ENCODE measurements at places on chromosomes 7 and 10.

GRCh38 chr10:119665901-119666708 lies 14.9 kb downstream of the BAG3 start:
- no peak for DNase-seq

- DNase-seq: no peak
Observed at GRCh38 chr10:14843327-14843988, 5.4 kb downstream of the HSPA14 start.

GRCh38 chr10:110398419-110399105 lies 93.8 kb upstream of the SMNDC1 start:
- peak; percentile 97 for DNase-seq

GRCh38 chr10:130962240-130963051 lies 349.1 kb downstream of the TCERG1L start:
- no peak for DNase-seq

DNA sequence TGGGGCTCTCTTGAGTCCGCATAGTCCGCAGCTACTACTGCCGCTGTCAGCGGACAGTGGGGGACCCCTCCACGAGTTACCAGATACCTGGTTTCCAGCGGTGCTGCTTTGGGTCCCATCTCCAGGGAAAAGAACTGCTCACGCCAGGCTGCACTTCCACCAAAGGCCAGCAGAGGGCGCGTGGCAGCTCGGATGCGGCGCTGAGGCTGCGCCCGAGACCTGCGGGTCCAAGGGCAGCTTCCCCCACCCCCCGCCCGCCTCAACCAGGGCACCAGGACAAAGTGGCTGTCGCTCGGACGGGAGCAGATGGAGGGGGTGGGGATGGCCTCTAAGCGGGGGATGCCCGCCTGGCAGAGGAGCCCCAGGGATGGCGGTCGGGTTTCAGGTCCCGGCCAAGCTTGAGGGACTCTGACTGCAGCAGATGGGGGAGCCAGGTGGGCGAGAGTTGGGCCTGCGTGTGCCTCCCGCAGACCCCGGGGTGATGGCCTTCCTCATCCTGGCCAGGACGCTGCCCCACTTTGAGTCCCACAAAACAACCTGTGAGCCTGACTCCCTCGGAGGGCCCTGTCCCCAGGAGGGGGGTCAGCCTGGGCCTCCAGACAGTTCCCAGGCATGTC lies 23.8 kb upstream of the ZNF735 start:
- no peak for DNase-seq

GRCh38 chr7:134339475-134339874 lies 22.7 kb upstream of the SLC35B4 start:
- DNase-seq: no peak

DNA sequence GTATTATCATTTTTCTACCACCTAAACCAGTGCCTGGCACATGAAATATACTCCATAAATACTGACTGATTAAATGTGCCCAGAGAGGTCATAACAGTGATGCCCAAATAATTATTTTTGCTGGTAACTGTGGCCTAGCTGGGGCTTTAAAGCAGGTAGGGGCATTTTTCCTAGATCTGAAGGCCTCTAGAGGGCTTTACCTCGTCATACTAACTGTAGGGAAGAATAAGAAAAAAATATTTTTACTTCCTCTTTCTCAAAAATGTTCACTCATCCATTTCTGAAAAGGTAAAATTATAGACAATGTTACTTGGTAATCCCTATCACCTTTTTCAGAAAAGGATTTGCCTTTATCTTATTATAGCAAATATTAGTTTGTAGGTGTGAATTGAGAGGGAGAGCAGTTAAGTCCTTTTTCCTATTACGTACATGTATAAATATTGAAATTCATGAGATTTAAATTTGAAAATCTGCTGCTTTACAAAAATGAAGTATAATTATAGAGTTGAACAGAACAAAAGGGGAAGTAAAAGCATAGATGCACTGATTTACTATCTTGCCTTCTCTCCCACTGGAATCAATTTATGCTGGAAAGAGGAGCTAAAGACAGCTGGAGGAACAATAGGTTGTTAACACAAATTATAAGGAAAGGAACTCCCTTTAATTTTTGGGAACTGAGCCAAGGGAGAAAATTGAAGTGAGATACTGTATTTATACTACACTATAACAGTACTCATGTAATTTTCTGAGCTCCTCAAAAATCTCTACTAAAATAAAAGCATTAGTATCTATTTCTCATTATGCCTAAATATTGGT lies 71.5 kb upstream of the NOBOX start:
- DNase-seq: no peak

- DNase-seq: no peak
Observed at GRCh38 chr7:157574120-157574825, 237.5 kb downstream of the DNAJB6 start.

- DNase-seq: no peak
Observed at GRCh38 chr10:77214799-77215198, 422.8 kb downstream of the KCNMA1 start.
